Esophagus mucosa (tissue), 1 donor: ENCODE measurements at places on chromosomes 6 and 20. TPM values are rescaled to one million over a fixed set of nuclear protein-coding genes. Genes with fewer than 3 reads are reported as not detected.

The PTCHD4 gene
- total RNA-seq: 0.40 TPM

The KIAA1755 gene
- total RNA-seq: 0.32 TPM

The ANKRD60 gene
- not detected for total RNA-seq

The CRIP3 gene
- total RNA-seq: 0.28 TPM

The MAFB gene
- total RNA-seq: 55.9 TPM

The TFAP2D gene
- not detected for total RNA-seq

The ANGPT4 gene
- 0.08 TPM for total RNA-seq

The MRAP2 gene
- total RNA-seq: 1.0 TPM

The C6orf163 gene
- 1.1 TPM for total RNA-seq

The PRICKLE4 gene
- total RNA-seq: 2.2 TPM

The ABHD16B gene
- not detected for total RNA-seq

The THBS2 gene
- total RNA-seq: 50.0 TPM

The TDP2 gene
- 16.1 TPM for total RNA-seq

The OR2B6 gene
- total RNA-seq: not detected

The EBF4 gene
- total RNA-seq: 1.7 TPM

The CYP39A1 gene
- 3.4 TPM for total RNA-seq

The PTK6 gene
- 92.7 TPM for total RNA-seq

The DEFB124 gene
- not detected for total RNA-seq

The HLA-DQB1 gene
- 1.1 TPM for total RNA-seq

The OR2H1 gene
- total RNA-seq: not detected

The PRRT1 gene
- total RNA-seq: 0.40 TPM

The TCP11 gene
- not detected for total RNA-seq

The BIRC7 gene
- not detected for total RNA-seq

The CCM2L gene
- total RNA-seq: 1.2 TPM

The GPX5 gene
- total RNA-seq: not detected

The SCUBE3 gene
- 0.12 TPM for total RNA-seq
